ENCODE measurements at places on chromosomes 4 and X. TPM values are rescaled to one million over a fixed set of nuclear protein-coding genes. Genes with fewer than 3 reads are reported as not detected.

- H3K4me1 ChIP-seq, result no peaks in the 10 kb centered on the region
- no peaks in the 10 kb centered on the region for H3K27me3 ChIP-seq
- no peak for DNase-seq
- H3K36me3 ChIP-seq, result no peaks in the 10 kb centered on the region
- no peak overlapping the region for H3K27ac ChIP-seq
Observed at GRCh38 chr4:99430106-99430505, 5.0 kb downstream of the ADH7 start.

DNA sequence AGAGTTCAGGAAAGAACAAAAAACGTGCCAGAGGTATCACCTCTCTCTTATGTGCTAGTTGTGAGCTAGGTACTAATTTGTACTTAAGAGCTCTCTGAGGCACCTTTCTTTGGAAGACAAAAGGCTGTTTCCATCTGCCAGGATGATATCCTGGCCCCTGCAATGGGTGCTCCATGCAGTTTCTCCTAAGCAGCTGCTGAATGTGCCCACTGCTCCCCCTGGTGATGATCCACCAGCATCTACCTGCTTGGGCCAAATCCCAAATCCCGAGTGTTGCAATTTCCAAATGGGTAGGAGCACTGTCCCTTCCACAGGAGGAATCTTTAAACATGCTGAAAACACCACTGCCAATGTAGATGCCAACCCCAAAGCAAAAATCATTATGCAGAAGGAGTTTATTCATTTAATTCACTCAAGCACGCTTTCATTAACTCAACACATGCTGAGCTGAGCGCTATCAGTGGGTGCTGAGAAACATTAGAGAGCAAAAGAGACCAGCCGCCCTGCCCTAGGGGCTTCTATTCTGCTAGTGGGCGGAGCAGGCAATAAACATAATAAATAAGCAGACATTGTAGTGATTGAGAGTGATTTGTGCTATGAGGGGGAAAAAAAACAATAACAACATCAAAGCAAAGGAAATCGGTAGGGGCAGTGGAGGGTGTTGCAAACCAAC, 69.6 kb upstream of the C4orf50 start:
- peaks cover 4% of the 10 kb centered on the region for H3K36me3 ChIP-seq
- H3K4me3 ChIP-seq, result no peak overlapping the region
- H3K27me3 ChIP-seq, result peaks cover 4% of the 10 kb centered on the region
- no peak overlapping the region for H3K27ac ChIP-seq

GRCh38 chr4:130067419-130067818, 971.5 kb downstream of the C4orf33 start:
- H3K4me3 ChIP-seq, result no peak overlapping the region
- DNase-seq, result no peak
- H3K4me1 ChIP-seq, result no peaks in the 10 kb centered on the region
- H3K27ac ChIP-seq, result no peak overlapping the region

- peaks cover 12% of the 10 kb centered on the region for H3K4me1 ChIP-seq
- H3K4me3 ChIP-seq, result no peak overlapping the region
- H3K27me3 ChIP-seq, result no peaks in the 10 kb centered on the region
- no peak for DNase-seq
- no peaks in the 10 kb centered on the region for H3K36me3 ChIP-seq
Observed at GRCh38 chr4:10006231-10006600, 15.1 kb downstream of the SLC2A9 start.

DNA sequence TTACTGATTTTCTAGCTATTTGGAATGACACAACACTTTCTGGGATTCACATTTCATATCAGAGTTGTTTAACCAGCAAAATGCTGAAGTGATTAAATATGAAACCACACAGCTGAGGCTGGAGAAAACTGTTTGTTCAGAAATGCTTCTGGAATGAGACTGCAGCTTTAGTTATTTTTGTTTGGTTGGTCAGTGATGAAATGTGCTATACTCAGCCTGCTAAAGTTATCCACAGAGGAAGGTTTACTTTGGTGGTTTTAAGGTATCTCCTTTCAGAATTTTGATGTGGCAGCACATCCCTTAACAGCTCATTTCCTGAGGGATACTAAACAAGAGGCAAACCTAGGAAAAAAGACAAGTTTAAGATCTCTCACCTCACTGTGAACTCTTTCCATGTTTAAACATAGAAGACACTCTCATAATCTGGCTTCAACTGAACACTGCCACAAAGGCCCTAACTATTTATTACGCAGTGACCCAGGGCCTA, 106.6 kb upstream of the PDE5A start:
- no peak for DNase-seq
- H3K27ac ChIP-seq, result no peak overlapping the region
- no peak overlapping the region for H3K4me3 ChIP-seq

Gene PLAC8
- total RNA-seq, result not detected

Gene SEPTIN6
- total RNA-seq, result 19.8 TPM

Gene SLC9B2
- 5.8 TPM for total RNA-seq
